Activated naive CD4-positive, alpha-beta T cell treated with anti-CD3 and anti-CD28 coated beads, Interleukin-2, amount 50 U/mL, for 72 hours (primary cell): ENCODE measurements at places on chromosomes 3 and 15.

- no peak for DNase-seq
These were observed 16.8 kb upstream of the CHD2 start for GRCh38 chr15:92883163-92883875.

GRCh38 chr15:79427781-79428598 lies 4.1 kb upstream of the MINAR1 start:
- no peak for DNase-seq

- DNase-seq: no peak
These were observed 22.1 kb downstream of the PHC3 start for GRCh38 chr3:170159459-170159858.

DNA sequence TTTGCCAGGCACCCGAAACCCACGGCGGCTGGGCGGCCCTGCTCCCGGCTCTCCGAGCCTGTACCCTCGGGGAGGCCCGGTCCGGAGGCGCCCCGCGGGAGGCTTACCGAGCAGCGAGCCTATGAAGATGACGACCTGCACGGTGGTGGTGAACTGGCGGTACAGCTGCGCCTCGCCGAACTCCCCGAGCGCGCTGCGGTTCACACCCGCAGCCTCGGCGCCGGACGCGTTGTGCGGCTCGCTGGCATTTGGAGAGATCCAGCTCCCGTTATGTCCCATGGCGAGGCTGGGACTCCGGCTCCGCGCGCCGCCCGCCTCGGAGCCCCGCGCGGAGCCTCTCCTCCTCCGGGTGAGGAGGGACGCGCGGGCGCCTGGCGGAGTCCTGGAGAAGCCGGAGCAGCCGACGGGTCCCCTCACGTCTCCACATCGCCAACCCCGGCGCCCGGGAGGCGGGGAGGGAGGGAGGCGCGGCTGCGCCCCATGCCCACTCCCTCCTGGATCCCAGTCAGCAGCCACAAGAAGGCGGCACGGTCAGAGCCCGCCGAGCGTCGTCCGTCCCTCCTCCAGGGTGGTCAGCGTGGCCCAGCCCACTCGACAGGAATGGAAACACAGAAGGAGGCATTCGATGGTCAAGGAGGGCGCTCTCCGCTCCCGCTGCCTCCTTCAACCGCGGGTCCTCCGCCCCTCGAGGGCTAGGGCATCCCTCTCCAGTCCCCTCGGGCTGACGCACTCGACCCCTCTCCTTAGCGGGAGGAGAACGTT lies at the start of gene GPR176:
TSS of gene GPR176 (minus strand) at position 519 of the 762 bp plus-strand sequence. CDS start at position 279, 240 bp downstream.
- DNase-seq: no peak

DNA sequence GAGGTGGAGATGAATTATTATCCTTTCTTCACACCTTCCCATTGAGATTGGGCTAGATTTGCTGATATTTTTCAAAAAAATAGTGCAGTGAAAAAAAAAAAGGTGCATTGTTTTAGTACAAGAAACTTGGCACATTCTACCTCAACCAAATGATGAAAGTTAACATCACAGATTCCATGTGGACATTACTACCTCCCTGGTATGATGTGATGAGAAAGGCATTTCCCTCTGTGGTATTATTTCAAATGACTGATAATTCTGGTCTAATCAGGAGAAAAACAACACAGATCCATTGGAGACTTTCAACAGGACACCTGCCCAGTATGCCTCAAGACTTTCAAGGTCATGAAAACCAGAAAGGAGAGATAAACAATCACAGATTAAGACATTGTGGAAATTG lies 313.4 kb downstream of the BCHE start:
- DNase-seq: no peak

DNA sequence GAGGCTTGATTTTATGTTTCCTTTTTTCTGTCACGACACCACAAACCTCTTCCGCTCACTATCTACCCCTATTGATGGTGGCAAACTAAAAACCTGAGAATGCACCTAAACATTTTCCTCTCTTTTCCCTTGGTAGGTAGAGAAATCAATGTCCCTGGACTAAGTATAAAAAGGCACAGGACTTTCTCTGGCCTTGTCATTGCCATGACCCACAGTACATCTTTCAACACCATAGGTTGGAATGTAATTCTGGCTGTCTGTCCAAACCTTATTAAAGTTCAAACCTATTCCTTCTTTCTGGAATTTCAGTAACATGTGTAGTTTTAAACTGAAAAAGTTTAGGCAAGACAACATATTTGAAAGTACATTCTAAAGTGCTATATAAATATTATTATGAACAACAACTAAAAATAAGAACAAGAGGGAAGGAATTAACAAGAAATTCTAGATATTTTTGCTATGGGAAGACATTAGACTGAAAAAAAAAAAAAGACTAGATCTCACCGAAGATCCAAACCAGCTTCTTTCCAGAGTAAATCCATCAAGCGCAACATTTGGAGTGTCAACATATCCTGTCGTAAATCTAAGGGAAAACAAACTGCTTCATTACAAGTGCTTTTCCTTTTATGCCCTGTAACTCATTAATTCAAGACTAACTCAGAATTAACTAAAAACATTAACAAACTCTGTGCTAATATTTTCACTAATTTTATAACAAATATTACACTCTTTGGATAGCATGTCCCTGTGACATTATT lies 73.1 kb downstream of the FAIM start:
- DNase-seq: no peak

GRCh38 chr3:72344236-72344635 lies 504.0 kb downstream of the SHQ1 start:
- no peak for DNase-seq

DNA sequence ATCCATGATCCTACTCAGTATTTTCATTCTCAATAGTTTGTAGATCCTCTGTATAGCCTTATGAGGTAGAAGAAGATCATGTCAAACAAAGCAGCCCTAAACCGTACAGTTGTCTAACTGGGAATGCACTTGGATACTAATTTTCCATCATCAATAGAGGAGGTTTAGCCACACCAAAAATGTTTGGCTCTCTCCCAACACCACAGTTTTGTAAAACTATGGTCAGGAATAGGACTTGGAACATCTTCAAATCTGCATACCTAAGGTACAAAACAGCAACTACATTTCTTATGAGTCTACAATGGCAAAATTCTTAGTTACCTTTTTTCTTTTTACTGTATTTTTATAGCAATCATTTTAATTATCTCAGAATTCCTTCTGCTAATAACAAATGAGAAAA lies 1001.6 kb downstream of the ROBO2 start:
- DNase-seq: no peak

DNA sequence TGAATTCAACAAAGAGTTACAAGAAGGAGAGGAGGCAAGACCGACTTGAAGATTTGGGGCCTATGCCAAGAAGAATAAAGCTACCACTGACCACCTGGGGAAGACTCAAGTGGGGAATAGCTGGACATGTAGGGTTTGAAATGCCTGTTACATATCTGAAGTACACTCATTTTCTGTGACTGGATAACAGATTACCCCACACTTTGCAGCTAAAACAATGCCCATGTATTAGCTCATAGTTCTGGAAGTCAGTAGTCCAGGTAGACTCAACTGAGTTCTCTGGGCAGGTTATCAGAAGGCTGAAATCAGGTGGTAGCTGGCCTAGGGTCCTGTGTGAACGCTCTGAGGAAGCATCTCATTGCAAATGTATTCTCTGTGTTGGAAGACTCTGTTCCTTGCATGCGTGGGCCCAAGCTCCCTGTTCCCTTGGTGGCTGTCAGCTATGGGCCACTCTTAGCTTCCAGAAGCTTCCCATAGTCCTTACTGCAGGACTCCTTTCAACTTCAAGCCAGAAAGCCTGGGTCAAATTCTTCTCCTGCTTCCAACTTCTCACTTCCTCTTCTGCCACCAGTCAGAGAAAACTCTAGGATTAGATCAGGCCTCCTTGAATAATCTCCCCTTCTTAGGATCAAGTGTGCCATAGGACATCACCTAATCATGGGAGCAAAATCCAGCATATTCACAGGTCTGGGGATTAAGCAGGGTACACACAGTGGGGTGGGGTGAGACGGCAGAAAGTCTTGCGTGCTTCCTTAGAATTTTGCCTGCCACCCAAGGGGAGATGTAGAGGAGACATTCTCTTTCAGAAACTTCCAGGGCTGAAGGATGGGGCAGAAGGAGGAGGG lies 187.8 kb downstream of the SHQ1 start:
- DNase-seq: no peak

GRCh38 chr3:9623148-9623547 lies 26.2 kb upstream of the MTMR14 start:
- no peak for DNase-seq

GRCh38 chr3:190032923-190033322 lies 87.8 kb downstream of the P3H2 start:
- DNase-seq: no peak

DNA sequence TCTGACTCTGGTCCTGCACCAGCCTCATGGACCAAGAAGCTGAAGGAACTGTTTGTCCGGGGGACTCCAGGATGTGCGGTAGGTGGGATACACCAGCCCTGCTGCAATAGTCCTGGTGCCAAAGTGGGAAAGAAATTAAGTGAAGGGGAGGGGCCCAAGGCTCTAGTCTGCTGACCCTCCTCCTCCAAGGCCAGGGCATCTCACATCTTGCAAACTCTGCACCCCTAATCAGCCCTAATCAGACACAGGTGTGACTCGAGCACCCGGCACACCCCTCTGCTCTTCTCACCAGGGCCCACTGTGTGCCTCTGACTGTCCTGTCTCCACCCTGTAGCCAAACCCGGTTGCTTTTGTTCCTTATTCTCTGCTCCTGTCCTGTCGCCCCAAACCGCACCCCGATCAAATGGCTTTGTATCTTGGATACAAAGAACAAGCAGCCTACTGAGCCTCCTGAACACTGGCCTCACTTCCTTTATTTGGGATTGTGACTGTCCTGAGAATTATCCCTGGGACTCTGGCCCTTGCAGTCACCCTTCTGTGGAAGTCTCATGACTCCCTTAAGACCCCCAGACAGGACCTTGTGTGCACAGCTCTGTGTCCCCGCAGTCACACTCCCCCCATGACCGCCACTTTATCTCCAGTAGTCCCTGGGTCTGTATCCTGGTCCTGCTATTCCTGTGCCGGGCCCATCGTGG lies 26.7 kb upstream of the SLC41A3 start:
- DNase-seq: no peak

DNA sequence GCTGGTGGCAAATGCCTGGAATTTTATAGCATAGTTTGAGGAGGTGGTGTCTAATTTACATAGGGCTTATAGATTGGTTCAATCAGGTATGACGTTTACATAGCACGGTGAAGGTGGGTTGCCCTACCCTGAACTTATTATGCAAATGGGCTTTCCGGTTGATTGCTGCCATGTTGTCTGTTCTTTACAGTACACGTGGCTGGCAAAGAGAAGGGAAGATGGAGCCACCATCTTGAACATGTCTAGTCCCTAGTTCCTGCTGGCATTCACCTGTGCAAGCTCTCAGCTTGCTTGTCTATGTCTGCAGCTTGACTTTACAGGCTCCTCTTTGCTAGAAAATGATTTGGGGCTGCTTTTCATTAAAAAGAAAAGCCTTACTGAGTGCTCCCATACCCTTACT lies 14.0 kb upstream of the STAC start:
- DNase-seq: no peak

DNA sequence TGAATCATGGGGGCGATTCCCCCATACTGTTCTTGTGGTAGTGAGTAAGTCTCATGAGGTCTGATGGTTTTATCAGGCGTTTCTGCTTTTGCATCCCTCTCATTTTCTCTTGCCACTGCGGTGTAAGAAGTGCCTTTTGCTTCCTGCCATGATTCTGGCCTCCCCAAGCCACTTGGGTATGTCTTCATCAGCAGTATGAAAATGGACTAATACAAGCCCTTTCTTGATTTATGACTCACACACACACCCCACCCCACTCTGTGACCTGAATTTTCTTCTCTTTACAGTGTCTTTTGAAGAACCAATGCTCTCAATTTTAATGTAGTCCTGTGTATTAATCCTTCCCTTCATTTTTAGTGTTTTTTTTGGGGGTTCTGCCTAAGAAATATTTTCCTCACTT lies 244.8 kb downstream of the PLCL2 start:
- DNase-seq: no peak

DNA sequence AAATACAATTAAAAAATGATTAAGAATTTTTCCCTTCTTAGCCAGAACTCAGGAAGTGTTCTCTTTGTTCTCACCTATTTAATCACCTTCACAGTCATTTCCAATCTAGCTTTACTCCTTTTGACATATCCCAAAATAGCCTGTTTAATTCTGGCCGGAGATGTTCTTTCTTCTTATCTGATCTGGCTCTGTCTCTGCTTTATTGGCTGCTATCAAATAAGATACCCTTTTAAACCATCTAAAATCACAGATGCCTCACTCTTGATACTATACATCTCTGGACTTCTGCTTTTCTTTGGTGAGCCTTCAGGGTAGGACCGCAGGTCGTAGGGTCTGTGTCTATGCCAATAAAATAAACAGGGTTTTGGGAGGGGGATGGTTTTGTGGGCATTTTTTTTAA lies 319.2 kb upstream of the SEMA6D start:
- DNase-seq: no peak

DNA sequence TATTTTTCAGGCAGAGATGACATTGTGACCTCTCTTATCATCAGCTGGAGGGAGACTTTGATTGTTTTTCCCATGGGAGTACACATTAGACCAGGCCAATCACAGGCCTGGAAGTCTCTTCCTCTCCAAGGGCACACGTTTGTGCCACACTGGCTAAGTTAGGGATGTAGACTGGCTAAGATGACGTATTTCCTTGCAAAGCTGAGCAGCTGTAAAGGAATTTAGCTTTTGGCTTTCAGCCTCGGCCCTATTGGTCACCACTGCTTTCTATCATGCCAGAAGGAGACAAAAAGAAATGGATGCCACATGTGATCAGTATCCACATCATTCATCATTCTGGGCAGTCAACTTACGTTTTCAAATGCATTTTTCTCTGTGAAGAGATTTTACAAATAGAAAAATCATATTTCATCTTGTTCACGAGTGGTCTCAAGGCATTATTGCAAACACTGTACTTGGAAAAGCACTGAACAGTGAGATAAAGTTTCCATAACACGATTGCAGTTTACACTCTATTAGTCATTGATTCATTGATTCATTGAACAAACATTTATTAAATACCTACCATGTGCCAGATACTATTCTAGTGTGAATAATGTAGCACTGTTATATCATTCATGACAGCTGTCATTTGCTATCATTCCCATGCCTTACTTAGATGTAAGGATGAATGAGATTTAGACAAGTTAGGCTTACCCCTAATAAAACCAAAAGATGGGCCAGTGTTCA lies 27.0 kb upstream of the RNF7 start:
- DNase-seq: no peak

DNA sequence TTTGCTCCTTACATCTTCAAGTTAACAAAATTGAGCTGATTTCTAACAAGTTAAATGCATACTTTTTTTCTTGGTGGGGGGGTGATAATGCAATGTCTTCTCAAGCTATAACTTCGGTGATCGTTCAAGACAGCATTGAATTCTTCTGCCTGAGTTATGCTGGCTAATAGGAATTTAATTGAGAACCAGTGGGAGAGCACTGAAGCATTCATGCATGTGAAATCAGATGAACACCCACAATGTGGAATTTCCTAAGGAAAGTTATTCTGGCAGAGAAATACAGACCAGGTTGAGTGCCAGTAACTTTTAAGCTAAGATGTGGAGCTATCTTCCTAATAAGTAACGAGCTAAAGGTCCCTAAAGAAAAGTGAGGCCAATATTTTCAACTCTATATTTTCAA lies 3.0 kb downstream of the SPATA16 start:
- DNase-seq: no peak
